ENCODE measurements at places on chromosomes 5 and 9.

DNA sequence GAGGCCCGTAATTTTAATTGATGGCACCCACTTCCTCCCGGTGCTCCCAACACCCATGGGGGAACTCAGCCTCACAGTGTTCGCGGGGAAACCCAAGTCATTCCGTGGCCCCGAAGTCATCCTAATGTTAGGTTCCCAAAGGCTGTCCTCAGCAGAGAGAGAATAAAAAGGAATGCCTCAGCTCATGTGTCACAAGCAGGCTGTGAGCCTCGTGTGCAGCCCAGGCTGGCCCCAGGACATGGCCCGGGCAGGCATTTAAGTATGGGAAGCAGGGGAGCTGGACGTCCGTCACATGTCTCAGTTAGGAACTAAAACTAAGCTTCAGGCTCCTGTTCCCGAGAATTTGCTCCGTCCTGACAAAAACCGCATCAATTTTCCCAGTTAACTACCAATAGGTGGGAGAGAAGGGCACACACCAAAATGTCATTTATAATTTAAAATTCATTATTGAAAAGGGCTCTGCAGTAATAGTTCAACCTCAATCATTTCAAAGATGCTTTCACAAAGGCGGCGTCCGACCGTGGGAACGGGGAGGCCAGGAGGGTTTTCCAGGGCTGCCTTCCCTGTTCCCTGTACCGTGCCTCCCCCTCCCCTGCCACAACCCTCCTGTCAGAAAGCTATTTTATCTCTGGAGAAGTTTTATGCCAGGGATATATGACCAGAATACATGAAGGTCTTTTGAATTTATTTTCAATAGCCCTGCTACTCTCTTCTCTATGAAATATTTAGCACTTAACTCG, 137.3 kb downstream of the FSTL4 start:
- DNase-seq: no peak

GRCh38 chr5:78601559-78602314, 46.8 kb downstream of the LHFPL2 start:
- no peak for DNase-seq

DNA sequence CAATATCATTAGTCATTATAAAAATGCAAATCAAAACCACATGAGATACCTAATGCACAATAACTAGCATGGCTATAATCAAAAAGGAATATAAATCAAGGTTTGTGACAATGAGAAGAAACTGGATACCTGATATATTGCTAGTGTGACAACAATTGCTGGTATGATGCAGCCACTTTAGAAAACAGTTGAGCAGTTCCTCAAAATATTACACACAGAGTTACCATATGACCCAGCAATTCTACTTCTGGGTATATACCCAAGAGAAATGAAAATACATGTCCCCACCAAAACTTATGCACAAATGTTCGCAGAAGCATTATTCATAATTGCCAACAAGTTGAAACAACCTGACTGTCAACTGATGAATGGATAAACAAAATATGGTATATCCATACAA, 339.7 kb upstream of the POU5F2 start:
- no peak for DNase-seq

DNA sequence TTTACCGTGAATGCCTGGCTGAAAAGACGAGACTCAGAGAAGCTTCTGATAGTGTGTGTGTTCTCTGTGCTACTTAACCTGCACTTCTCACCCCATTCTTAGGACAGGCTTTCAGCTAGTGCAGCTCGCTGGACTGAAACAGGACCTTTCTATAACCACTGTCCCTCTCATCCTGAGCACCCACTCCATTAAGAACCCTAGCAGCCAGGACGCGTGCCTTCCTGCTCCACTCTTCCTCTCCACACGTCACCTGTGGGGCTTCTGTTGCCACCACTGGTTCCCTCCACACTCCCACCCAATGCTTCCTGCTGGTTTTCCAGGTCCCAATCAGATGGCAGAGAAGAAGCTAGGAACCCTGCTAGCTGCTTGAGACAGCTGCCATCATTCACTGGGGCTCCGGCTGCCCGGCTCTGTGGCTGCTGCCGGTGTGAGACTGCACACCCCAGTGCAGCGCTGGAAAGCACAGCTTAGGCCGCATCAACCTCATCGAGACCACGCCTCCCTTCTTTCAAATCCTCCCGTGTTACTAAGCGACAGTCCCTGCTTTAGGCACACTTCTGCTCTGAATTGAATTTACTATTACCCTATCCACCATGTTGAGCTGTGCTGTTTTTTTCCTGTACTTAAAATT, 44.0 kb downstream of the RNF130 start:
- no peak for DNase-seq

DNA sequence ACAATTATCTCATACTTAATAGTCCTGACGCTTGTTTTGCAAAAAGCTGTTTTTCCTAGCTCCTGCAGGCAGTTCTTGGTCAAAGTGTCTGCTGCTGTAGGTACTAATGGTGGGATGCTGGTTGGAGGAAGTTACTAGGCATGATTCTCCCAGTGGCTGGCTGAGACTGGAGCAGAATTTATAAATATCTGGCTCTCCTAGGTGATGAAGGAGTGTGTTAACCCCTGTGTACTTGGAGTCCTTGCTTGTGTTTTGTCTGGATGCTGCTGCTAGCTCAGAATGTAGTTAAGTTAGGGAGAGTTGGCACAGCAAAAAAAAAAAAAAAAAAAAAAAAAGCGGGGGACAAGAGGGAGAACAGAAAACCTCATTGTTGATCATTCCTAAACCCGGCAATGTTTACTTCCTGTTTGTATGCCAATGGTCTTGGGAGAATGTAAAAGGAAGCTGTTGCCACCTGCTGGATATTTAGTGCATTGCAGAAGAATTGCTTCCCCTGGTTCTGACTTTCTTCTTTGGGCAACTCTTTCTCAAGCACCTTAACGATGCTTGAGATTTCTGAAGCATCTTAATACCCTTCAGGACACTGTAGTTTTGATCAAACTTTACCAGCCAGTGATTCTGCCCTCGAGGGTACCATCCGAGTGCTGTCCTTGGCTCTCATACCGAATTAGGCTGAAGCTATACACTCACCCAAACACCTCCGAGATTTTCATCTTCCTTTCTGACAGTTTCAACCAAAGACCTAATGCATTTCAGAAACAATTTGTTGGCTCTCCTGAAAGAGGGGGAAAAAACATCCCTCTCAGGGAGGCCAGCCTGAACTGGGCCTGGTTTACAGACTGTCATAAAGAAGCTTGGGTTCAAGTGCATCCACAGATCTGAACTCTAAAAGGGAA, 71.7 kb upstream of the WWC1 start:
- DNase-seq: peak; percentile 85

- DNase-seq: peak; percentile 72
Observed at GRCh38 chr5:7886849-7887475, 18.0 kb downstream of the MTRR start.

DNA sequence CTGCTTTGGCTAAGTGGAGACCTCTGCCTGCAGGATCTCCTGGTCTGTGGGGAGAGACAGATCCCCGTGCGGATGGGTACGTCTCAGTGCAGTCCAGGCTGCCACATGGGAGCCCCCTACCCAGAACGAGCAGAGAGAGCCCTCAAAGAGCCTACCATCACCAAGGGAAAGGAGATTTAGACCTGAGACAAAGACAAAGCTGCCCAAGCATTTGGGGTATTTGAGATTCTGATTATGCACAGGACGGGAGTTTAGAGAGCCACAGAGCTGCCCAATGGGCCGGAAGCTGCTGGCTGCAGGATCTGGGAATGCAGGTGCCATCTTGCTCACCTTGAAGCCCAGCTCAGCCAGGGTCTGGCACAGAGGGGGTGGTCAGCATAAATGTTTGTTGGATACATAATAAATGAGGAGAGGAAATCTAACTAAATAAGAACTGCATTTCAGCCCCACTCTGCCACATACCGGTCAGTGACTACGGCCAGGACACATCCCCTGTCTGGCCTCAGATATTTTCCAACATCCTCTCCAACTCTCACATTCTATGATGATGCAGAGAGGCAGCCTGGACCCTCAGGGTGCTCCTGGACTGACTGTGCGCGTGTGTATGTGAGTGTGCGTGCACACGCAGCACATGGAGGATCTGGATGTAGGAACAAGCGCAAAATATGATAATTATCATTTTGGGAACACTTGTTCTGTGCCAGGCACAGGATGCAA, 157.8 kb downstream of the FGF18 start:
- no peak for DNase-seq

DNA sequence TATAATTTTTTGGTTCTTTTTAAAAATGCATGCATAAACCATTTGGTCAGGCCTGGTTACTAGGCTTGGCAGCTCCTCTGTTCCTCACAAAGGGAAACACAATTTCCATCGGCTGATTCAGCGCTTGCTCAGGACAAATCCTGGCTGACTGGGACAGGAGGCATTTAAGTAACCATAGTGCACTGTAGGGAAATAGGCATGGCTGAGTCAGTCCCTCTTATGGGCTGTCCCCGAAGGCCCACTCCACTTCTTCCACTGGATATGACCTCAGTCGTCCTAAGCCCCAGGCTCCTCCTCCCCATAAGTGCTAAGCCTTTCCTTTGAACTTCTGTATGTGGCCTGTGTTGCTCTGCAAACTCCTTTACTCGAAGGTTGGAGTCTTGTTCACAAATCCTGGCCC, 71.2 kb upstream of the GLIS3 start:
- DNase-seq: no peak

DNA sequence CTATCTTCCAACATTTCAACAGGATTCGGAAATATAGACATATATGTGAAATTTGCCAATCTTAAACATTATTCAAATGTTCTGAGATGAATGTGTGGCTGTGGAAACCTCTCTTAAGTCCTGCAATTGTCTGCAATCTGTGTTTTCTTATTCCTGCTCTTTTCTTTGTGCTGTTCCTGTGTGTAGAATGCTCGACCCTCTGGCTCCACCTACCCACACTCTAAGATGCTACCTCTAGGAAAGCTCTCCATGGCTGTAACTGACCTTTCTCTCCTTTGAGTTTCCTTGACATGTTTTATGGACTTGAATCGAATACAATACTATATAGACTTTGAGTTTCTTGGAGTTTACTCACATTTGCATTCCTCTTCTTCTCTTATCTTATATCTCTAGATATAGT, 120.6 kb upstream of the ASTN2 start:
- DNase-seq: no peak

GRCh38 chr5:126826619-126827215, 49.8 kb downstream of the LMNB1 start:
- no peak for DNase-seq

GRCh38 chr5:53406630-53407316, 73.7 kb upstream of the FST start:
- no peak for DNase-seq

- DNase-seq: no peak
Observed at GRCh38 chr5:113331209-113331551, 103.6 kb downstream of the TSSK1B start.

DNA sequence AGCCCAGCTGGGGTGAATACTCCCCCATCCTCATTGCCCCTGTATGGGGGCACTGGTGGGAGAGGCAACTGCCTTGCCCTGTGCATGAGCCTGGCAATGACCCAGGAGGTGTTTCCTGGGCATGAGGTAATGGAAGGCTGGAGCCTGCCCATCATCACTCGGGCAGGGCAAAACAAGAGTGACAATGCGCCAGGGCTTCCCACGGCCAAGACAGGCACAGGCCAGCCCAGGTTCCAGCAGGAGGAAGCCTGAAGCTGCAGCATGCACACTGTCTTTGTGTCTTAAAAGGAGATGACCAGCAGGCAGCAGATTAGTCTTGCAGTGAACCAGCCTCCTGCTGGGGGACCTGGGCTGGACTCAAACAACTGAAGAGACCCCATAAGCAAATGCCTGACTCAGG, 92.2 kb upstream of the SMIM23 start:
- no peak for DNase-seq

GRCh38 chr5:161403996-161404395, 142.5 kb downstream of the GABRB2 start:
- DNase-seq: no peak

DNA sequence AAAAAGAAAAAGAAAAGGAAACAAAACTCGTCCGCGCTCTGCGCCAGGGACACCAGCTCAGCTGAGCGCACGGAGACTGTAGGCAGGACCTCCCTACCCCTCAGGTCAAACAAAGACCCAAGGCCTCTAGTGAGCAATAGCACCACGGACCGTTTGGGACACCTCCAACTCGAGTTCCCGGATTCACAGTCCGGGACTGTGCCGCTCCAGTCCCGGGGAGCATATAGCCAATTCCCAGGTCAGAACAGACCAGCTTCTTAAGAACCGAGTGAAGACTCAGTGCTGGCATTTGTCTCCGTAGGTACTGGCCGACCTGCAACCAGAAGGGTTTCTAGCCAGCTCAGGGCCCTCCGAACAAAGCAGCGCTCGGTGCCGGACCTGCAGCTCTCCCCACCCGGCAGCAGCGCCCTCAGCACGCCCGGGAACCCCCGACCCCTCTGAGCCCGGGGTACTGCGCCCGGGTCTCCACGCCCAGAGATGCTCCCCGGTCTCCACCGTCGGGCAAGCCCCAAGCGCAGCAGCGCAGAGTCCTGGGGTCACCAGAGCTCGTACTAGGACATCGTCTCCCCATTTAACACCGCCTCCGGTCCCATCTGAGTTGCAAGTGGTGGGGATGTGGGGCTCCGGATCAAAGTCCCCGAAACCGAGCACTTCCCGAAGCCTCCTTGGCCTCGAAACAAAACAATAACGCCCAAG, 591 bp downstream of the ABCA1 start:
- peak; percentile 53 for DNase-seq

- DNase-seq: no peak
Observed at GRCh38 chr5:168934169-168934568, 355.0 kb upstream of the PANK3 start.

DNA sequence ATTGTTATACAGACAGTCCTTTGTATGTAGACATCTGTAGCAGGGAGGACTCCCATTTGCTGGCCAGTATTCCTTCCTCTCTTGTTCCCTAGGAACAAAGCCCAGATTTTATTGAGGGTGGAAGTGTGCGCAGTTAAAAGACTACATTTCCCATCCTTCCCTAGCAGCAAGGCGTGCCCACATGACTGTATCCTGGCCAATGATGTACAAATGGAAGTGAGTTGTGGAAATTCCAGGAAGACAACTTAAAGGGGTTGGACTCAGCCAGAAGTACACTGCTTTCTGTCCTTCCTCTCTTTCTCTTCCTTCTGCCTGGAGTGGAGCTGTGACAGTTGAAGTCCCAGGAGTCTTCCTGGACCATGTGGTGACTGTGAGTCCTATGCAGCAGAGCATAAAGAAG, 89.0 kb downstream of the HRH2 start:
- DNase-seq: no peak

DNA sequence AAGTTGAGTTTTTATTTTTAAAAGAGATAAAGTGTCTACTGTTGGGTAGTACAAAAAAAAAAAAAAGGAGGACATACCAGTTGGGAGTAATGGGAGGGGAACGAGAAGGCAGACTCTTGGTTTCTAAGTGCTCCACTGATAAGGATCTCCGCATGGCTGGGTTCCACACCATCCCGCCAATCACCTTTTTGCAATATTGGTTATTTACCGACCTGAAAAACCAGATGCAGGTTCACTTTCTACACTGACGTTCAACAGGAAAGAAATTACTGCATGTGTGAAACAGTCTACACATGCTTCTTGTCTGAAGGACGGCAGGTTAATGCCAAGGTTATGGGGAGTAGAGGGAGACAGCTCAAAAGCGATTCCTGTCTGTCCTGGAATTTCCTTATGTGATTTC, 75.5 kb downstream of the PTPN3 start:
- DNase-seq: no peak

GRCh38 chr9:72960446-72960845, 7.6 kb upstream of the ALDH1A1 start:
- no peak for DNase-seq

- DNase-seq: no peak
Observed at GRCh38 chr5:69019668-69020375, 74.0 kb upstream of the SLC30A5 start.

Data from Karpas-422 (cell line).